ENCODE measurements at places on chromosomes 16 and 17.
A peak's percentile ranks its signal among the peaks of the same experiment; 100 is the strongest.

- peak; percentile 58 for DNase-seq
Observed at GRCh38 chr17:57995076-57995956, 7.3 kb upstream of the VEZF1 start.

DNA sequence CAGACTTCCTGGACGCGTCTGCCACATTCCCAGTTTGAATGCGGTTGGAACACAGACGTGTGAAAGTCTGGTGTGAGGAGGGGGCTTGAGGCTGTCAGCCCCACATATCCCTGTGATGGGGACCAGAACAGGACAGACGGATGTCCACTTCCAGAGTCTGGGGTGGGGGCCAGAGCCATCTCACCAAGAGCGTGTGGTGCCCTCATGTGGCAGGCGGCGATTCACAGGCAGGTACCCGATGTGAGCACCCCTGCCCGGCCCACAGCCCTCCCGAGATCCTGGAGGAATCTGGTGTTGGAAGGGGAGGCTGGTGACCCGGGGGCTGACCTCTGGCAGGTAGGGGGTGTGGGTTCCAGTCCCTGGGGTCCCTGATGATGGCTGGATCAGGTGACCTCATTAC, 51.5 kb downstream of the ENGASE start:
- DNase-seq = no peak

DNA sequence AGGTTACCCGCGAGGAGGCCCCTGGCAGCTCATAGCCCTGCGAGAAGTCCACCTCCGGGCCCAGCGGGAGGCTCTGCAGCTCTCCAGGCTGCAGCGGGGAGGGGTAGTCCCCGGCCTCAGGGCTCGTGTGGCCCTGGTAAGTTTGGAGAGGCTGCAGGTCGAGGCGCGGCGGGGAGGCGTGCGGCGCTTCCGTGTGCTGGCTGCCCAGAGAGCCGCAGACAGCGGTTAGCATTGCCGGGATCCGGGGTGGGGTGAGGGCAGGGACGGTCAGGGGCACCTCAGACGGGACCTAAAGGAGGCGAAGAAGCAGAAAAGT, 2.8 kb downstream of the SP6 start:
- no peak for DNase-seq

DNA sequence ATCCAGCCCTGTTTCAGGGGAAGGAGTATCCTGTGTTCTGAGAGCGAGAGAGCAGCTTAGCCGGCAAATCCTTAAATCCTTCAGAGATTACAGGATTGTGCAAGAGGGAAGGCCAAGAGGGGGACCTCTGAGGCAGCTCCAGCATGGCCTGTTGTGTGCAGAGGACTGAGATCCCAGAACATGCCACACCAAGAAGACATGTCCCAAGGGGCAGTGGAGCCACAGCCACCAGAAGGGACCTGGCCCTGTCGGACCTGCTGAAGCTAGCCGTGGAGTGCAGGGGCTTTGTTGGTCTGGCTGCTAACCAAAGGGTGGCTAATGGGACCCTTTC, 1.6 kb upstream of the MRC2 start:
- no peak for DNase-seq

DNA sequence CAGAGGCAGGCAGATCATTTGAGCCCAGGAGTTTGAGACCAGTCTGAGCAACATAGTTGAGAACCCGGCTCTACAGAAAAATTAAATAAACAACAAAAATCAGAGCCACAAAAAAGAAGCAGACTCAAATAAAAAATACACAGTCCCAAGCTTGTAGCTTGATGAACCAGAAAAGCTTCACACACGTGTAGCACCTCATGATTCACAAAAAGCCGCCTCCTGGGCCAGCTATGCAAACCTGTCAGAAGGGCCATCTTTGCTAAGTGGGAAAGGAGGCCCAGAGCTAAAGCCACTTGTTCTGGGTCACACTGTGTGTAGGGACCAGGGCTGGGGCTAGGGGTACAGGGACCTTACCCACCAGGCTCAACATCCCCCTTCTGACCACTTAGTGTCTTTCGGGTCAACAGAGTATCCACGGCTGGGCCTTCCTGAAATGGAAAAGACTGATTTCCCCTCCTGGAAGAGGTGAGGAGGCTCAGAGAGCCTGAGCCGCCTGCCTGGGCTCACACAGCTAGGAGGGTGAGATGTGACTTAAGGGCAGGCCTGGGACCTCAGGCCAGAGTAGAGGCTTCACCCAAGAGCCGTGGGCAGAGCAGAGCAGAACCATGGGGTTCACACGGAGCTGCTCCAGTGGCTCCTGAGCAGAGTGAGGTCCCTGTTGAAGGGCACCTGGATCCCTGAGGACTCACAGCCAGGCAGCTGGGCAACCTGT, 269.6 kb downstream of the PARN start:
- no peak for DNase-seq

GRCh38 chr16:72639494-72639893, 408.4 kb downstream of the ZFHX3 start:
- DNase-seq = no peak

- DNase-seq = no peak
Observed at GRCh38 chr17:2770129-2770528, 20.7 kb upstream of the CCDC92B start.

- DNase-seq = no peak
Observed at GRCh38 chr16:3718019-3718391, 681 bp upstream of the TRAP1 start.

DNA sequence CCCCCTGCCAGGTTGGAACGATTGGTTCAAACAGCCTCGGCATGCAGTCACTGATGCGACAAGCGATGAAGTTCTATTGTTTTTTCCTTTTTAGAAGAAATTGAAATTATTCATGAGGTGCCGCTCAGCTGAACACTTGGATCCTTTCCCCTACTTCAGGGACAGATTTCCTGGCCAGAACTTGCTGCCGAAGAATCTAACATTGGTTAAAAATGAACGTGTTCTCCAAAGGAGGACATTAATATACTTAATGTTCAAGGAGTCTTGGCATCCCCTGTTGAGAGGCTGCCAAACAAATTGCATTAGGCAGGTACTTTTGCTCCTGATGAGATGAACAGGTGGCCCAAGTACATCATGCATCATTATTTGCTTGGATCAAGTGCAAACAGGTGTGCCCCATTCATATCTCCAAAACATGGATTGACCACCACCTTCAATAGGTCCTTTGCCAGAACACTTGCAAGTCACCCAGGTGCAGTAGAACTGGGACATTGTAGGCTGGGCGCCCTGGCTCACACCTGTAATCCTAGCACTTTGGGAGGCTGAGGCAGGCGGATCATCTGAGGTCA, 437.2 kb downstream of the HAPSTR1 start:
- DNase-seq = no peak

DNA sequence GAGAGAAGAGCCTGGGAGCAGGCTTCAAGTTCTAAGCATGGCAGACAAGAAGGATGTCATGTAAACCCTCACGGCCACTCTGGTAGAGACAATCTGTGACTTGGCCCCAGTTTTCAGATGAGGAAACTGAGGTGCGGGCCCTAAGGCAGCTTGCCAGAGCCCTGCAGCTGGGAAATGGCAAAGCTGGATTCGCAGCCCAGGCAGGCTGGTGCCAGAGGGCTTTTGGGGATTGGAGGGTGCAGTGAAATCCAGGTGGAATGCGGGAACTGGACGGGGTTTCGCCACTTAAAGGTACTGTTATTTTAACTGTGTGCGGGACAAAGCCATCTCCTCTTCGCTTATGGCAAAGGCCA, 477 bp upstream of the OSGIN1 start:
- no peak for DNase-seq

GRCh38 chr17:14428648-14429029, 127.8 kb downstream of the HS3ST3B1 start:
- DNase-seq = no peak

- DNase-seq = no peak
Observed at GRCh38 chr17:74815550-74816370, 39.6 kb upstream of the NAT9 start.

DNA sequence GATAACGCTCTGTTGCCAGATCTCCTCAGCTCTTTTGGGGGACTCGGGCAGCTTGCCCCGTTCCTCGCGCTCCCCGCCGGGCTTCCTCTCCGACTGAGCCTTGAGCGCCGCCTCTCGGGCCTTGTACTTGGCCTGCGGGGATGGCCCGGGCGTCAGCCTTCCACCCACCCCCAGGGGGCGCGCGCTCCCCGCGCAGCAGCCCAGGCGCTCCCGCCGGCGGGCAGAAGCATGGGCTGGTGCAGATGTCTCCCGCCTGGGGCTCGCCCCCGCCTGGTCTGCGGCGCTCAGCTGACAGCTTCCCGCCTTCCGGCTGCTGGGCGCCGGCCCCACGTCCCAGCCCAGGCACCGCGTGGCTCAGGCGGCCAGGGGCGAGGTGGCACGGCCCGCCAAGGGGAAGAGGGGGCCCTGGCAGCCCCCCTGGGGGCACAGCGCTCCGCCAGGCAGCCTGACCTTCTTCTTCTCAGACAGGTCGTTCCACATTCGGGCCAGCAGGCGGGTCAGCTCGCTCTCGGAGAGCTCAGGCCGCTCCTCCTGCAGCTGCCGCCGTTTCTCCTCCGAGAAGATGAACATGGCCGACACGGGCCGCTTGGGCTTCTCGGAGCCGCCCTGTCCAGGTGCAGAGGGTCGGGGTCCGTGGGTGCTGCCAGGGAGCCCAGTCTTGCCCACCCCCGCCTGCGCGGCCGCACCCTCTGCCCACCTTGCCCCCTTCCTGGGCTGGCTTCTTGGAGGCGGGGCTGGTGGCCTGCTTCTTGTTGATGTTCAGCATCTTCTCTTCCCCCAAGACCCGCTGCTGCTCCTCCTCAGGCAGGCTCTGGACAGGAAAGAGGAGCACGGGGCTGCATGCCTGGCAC, 8.9 kb downstream of the UBTF start:
- peak; percentile 78 for DNase-seq

- no peak for DNase-seq
Observed at GRCh38 chr16:31869511-31870201, 4.0 kb upstream of the ZNF267 start.

DNA sequence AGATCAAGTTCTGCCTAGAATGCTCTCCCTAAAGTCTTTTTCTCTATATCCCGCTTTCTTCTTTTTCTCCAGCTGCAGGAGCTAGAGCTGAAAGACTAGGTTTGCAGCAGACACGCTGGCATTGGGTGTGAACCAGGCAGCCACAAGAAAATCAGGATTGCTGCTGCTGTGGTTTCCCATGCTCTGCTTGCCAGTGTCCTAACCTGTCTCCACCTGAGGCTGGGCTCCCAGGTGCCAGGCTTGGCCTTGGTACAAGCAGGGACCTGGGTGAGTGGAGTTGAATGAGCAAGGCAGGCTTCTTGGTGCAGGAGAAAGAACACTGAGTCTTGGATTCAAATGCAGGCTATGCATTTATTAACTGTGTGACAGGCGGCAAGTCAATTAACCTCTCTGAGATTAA, 440.3 kb upstream of the MAF start:
- no peak for DNase-seq

GRCh38 chr17:61282377-61282776, 117.3 kb upstream of the TBX2 start:
- no peak for DNase-seq

DNA sequence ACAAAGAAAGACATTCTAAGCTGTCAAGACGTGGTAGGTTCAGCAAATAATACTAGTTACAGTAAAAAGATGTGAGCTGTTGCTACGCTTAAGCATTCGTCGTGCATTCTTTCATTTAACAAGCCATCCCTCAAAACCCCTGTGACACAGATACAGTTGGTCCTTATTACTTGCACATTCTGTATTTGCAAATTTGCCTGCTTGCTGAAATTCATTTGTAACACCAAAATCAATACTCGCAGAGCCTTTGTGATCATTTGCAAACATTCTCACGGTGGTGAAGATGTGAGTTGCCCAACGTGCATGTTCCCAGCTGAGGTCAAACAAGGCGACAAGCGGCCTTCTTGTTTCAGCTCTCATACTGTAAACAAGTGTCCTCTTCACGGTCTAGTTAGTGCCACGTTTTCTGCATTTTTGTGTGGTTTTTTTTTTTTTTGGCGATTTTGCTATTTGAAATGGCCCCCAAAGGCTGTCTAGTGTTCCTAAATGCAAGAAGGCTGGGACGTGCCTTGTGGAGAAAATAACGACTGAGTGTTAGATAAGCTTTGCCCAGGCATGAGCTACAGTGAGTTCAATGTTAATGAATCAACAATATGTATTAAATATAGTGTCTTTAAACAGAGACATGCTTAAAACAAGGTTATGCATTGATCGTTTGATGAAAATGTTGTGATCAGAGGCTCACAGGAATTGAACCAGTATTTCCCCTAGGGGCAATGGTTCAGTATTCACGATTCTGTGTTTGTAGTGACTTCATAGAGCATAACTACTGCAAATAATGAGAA, 84.1 kb downstream of the RAB11FIP4 start:
- no peak for DNase-seq

DNA sequence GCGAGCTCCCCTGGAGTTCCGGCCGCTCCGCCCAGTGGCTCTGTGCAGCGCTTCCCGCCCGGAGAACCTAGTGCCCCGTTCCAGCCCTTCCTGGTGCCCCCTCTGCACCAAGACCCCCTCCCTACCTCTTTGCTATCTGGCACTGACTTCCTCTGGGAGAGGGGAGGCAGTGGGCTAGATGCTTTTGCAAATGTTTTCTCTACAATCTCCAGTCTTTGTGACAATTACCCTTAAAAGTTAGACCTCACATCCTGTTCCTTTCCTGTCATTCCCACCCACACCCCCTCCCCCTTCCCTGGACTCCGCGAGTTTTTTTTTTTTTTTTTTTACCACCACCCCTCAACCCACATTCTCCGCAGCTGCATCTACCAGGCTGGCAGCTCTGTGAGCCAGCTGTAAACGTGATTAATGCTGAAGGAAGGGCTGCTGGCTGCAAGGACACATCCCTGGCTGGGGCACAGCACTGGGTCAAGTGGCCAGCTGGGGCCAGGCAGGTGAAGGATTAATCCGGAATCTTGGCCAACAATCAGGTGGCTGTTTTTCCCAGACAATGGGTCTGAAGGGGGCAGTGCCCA, 101.5 kb downstream of the MGAT5B start:
- no peak for DNase-seq

GRCh38 chr16:86259499-86259898, 250.8 kb upstream of the FOXF1 start:
- DNase-seq = no peak

- no peak for DNase-seq
Observed at GRCh38 chr17:2975469-2975958, 87.9 kb downstream of the OR1D5 start.

GRCh38 chr17:65794572-65794971, 233.1 kb upstream of the AXIN2 start:
- DNase-seq = no peak

- no peak for DNase-seq
Observed at GRCh38 chr16:20323591-20324117, 3.7 kb downstream of the GP2 start.

GRCh38 chr17:49696233-49696761, 11.5 kb downstream of the SLC35B1 start:
- DNase-seq = no peak

DNA sequence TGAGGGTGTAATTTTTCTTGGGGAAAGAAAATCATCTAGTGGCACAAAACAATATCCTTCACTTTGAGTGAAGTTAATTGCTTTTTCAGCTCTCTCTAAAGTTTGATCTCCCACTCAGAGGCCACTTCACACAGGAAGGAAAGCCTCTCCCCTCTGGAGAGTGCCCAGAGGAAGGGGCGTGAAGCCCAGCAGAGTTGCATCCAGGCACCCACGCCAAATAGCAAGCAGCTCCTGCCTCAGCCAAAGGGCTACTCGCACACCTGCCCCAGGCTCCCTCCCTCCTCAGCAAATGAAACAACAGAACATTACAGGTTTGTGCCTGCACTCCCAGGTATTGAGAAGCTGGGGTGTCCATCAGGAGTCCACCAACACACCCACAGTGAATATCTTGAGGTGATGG, 183.0 kb upstream of the RPL38 start:
- no peak for DNase-seq
